ENCODE measurements at places on chromosomes 2 and 18. TPM values are rescaled to one million over a fixed set of nuclear protein-coding genes. Genes with fewer than 3 reads are reported as not detected.

Gene GPR45
- not detected for polyA plus RNA-seq

Gene KLHL29
- polyA plus RNA-seq: 3.8 TPM

Gene B3GNT2
- 25.6 TPM for polyA plus RNA-seq

Gene GNAL
- polyA plus RNA-seq: 0.49 TPM

Gene DYNAP
- not detected for polyA plus RNA-seq

Gene UGT1A10
- polyA plus RNA-seq: 0.03 TPM

Gene ACOXL
- polyA plus RNA-seq: 4.4 TPM

Gene ADRA2B
- 0.31 TPM for polyA plus RNA-seq

Gene LCLAT1
- 2.4 TPM for polyA plus RNA-seq

Gene RTN4
- polyA plus RNA-seq: 292 TPM

Gene APOB
- polyA plus RNA-seq: 0.04 TPM

Gene MC4R
- not detected for polyA plus RNA-seq

Gene SULT1C4
- polyA plus RNA-seq: 1.7 TPM

Gene CRYGC
- not detected for polyA plus RNA-seq

Gene TNS1
- 67.0 TPM for polyA plus RNA-seq

Gene PSD4
- 20.9 TPM for polyA plus RNA-seq

Gene TUBA3D
- polyA plus RNA-seq: not detected

Gene SCYGR4
- polyA plus RNA-seq: not detected

Gene SERPINB12
- not detected for polyA plus RNA-seq

Gene IL37
- 1.4 TPM for polyA plus RNA-seq

Gene RAB6C
- polyA plus RNA-seq: 0.03 TPM

Gene STARD6
- polyA plus RNA-seq: not detected

Gene IL1F10
- not detected for polyA plus RNA-seq

Gene INPP1
- polyA plus RNA-seq: 18.7 TPM

Gene KYNU
- polyA plus RNA-seq: 33.9 TPM

Gene SNED1
- 12.3 TPM for polyA plus RNA-seq

Gene UPP2
- 0.01 TPM for polyA plus RNA-seq

Gene VWA3B
- polyA plus RNA-seq: 4.6 TPM

Gene ASB18
- polyA plus RNA-seq: not detected

Gene ATF2
- 16.3 TPM for polyA plus RNA-seq

Gene E2F6
- polyA plus RNA-seq: 8.5 TPM

Gene EVX2
- polyA plus RNA-seq: not detected

Gene INHBB
- 6.2 TPM for polyA plus RNA-seq

Gene VSNL1
- 1.1 TPM for polyA plus RNA-seq

Gene DSG4
- not detected for polyA plus RNA-seq

Gene CCDC121
- 2.2 TPM for polyA plus RNA-seq

Gene NAT8
- not detected for polyA plus RNA-seq

Gene GNLY
- polyA plus RNA-seq: 9.0 TPM

Gene DSG1
- polyA plus RNA-seq: not detected

Data from lung (tissue), 17 donors.